HEK293T (cell line): ENCODE measurements at places on chromosomes 5 and 9.

GRCh38 chr5:43019614-43020398 is 20.3 kb downstream of the ANXA2R start:
- no peak for DNase-seq

DNA sequence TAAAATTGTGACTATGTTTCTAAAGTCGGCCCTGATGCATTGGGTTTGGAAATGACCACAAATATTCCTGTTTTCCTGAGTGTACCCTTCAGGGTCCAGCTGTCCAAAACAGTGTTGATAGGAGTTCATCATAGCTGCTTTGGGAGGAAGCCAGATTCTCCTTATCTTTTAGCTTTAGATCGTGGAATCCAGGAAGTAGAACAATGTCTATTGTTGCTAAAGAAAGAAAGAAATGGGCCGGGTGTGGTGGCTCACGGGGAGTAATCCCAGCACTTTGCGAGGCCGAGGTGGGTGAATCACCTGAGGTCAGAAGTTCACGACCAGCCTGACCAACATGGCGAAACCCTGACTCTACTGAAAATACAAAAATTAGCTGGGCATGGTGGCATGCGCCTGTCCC is 9.5 kb downstream of the CAVIN4 start:
- DNase-seq: no peak

- no peak for DNase-seq
Observed at GRCh38 chr5:161545344-161546094, 1.0 kb downstream of the GABRB2 start.

DNA sequence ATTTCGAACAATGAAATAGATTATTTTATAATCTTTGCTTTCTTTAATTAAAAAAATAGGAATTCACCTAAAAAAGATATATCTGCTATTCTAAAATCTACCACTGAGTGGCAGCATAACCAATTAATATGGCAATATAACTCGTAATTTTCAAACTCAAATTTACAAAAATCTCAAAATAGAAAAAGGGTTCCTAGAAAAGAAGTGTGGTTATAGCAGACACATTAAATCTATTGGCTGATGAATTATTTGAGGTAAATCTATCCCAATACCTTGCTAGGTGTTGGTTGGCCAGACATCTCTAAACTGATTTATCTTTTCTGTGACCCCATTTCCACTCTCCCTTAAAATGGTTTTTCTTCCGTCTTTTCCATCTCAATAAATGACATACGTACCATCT is 30.2 kb upstream of the NRG2 start:
- DNase-seq: no peak

- no peak for DNase-seq
Observed at GRCh38 chr9:129068990-129069861, 11.7 kb upstream of the DOLPP1 start.
